NCI-H1105 treated with DMSO at 0.1 percent for 48 hours (cell line): ENCODE measurements at places on chromosomes 5 and 9.
A peak's percentile ranks its signal among the peaks of the same experiment; 100 is the strongest.

GRCh38 chr5:173736923-173737412 is 120.5 kb upstream of the BOD1 start:
- peak; percentile 17 for DNase-seq

- DNase-seq, result no peak
Observed at GRCh38 chr5:73022471-73023169, 66.8 kb downstream of the FCHO2 start.

DNA sequence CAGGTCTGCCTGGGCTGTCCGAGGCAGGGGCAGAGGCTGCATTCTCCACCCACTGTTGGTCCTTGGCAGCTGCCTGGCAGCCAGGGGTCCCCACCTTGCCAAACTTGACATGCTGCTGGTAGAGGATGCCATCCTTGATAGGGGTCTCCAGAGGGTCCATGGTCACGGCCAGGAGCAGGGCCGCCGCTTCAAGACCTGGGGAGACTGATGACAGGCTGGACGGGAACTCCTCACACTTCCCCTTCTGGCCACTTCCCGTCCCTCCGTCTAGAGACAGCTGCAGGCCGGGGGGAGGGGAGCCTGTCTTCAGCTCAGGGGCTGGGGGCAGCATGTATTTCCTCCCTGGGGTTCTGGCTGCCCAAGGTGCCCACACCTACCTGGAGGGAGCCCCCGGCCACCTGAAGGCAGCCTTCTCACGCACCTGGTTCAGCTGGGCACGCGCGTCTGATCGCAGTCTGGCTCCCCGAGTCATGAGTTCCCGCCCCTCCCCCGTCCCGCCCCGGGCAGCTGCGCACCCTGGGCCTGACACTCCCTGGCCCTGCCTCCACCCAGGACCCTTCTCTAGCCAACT is at the start of gene DOK3:
Gene DOK3, minus strand, starts transcription at position 446 of the 571 bp plus-strand sequence. Its CDS starts 286 bp downstream, at position 160.
- no peak for DNase-seq

DNA sequence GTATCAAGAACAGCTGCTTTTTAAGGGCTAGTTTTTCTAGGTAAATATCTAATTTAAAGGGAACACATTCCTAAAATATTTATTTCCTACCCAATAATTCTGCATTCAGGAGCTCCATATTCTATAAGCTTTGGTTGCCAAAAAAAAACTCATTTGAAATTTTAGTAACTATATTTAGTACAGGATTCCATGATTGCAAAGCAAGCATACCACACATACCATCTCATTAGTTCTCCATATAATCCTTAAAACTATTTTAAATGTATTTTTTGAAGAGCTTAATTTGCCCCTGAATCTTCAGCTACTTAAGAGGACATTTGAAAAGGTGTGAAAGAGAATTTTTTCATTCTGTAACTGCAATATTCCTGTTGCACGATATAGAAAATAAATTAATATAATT is 877.0 kb downstream of the NR2F1-AS1 start:
- no peak for DNase-seq
